ENCODE measurements at places on chromosomes 5 and 9. TPM values are rescaled to one million over a fixed set of nuclear protein-coding genes. Genes with fewer than 3 reads are reported as not detected.

Gene SLC9A3
- 3.7 TPM for total RNA-seq

- H3K36me3 ChIP-seq: no peaks in the 10 kb centered on the region
- H3K27me3 ChIP-seq: no peaks in the 10 kb centered on the region
- H3K27ac ChIP-seq: no peak overlapping the region
- H3K4me1 ChIP-seq: no peaks in the 10 kb centered on the region
- H3K4me3 ChIP-seq: no peak overlapping the region
Observed at GRCh38 chr5:107342371-107342770, 328.4 kb downstream of the EFNA5 start.

- H3K4me1 ChIP-seq: peaks cover 12% of the 10 kb centered on the region
- no peak overlapping the region for H3K27ac ChIP-seq
- H3K27me3 ChIP-seq: no peaks in the 10 kb centered on the region
Observed at GRCh38 chr9:114908805-114909448, 21.5 kb downstream of the TNFSF8 start.

DNA sequence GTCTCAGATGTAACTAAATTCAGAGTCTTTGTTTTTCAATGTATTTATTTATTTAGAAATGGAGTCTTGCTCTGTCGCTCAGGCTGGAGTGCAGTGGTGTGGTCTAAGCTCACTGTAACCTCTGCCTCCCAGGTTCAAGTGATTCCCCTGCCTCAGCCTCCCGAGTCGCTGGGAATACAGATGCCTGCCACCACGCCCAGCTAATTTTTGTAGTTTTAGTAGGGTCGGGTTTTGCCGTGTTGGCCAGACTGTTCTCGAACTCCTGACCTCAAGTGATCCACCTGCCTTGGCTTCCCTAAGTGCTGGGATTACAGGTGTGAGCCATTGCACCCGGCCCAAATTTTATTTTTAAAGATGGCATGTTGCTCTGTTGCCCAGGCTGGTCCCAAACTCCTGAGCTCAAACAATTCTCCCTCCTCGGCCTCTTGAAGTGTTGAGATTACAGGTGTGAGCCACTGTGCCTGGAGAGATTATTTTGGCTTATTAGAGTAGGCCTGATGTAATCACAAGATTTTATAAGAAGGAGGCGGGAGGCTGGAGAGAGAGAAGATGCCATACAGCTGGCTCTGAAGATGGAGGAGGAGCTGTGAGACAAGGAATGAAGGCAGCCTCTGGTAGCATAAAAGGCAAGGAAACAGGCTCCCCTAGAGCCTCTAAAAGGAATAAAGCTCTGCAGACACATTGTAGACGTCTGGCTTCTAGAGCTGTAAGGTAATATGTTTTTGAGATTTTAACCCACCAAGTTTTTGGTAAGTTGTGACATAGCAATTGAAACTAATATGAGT is 12.9 kb upstream of the KLF9 start:
- H3K4me3 ChIP-seq: no peak overlapping the region
- no peak overlapping the region for H3K27ac ChIP-seq
- no peaks in the 10 kb centered on the region for H3K4me1 ChIP-seq
- H3K27me3 ChIP-seq: no peaks in the 10 kb centered on the region
- no peak for DNase-seq
- H3K36me3 ChIP-seq: no peaks in the 10 kb centered on the region

GRCh38 chr5:143153332-143154119 is 250.0 kb downstream of the NR3C1 start:
- peak; percentile 77 for DNase-seq
- peak overlapping the region; percentile 95 for H3K27ac ChIP-seq
- H3K4me1 ChIP-seq: peaks cover 48% of the 10 kb centered on the region
- H3K27me3 ChIP-seq: no peaks in the 10 kb centered on the region
- no peak overlapping the region for H3K4me3 ChIP-seq

GRCh38 chr5:4089087-4089486 is 493.5 kb downstream of the IRX1 start:
- no peaks in the 10 kb centered on the region for H3K36me3 ChIP-seq
- no peak overlapping the region for H3K27ac ChIP-seq
- H3K4me1 ChIP-seq: no peaks in the 10 kb centered on the region
- no peak overlapping the region for H3K4me3 ChIP-seq

DNA sequence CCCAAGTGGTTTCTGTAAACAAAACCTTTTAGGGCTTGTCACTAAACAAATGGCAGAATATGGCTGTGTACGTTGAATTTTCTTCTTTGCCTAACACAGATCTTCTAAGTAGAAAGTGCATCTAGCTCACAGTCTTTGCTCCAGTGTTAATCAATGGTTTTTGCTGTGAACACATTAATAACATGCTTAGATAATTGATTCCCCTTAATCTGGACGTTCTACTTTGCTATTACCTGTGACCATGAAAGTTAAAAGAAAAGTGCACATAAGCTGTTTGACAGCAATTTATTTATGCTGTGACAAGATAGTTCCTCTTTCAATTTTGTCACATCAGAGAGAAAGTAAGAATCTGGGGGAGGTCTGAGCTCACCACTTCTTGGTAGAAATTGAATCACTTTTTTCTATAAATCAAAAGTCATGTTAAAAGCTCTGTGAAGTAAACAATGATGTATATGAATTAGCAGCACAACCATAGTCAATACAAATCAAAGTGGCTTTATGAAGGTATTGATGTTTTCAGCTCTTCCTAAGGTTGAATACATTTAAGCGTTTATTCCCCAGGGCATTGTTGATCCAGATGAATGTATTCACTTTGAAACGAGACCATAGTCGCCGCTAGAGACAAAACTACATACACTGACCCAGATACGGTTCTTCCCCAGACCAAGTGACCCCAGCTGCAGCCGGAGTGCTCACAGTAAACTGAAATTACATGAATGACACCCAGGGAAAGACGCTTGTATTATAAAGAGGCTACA is 174.6 kb upstream of the ZNF608 start:
- DNase-seq: no peak
- peaks cover 25% of the 10 kb centered on the region for H3K4me1 ChIP-seq
- no peak overlapping the region for H3K4me3 ChIP-seq
- H3K27ac ChIP-seq: no peak overlapping the region

DNA sequence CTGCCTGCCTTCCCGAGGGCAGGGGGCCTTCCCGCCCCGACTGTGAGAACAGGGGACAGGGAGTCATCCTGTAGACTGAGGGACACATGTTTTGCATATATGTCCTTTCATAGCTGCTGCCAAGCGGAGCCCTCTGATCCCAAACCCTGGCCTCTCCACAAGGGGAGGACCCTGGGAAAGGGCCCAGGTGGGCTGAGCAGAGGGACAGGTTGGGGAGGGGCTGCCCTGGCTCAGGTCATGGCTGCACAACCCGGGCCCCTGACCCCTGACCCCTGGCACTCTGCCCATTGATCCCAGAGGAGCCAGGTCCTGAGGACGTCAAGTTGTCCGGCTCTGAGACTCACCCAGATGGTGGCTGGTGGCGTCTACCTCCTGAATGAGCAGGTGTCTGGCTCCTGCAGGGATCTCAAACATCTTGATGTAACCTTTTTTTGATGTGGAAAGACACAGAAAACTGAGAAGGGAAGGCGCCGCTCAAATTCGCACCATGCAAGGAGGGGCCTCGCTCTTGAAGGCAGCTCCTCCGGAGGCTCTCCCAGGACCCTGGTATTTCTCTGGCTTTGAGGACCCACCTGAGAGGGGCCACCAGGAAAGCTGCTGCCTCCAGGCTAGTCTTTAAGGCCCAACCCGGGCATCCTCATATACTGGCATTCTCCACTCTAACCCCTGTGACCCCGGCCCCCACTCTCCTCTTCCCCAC is 71.9 kb downstream of the ZNF354C start:
- H3K4me1 ChIP-seq: no peaks in the 10 kb centered on the region
- DNase-seq: no peak
- H3K27ac ChIP-seq: no peak overlapping the region
- no peak overlapping the region for H3K4me3 ChIP-seq
- H3K27me3 ChIP-seq: no peaks in the 10 kb centered on the region

GRCh38 chr5:148491793-148492184 is 108.0 kb downstream of the FBXO38 start:
- no peak overlapping the region for H3K27ac ChIP-seq
- H3K27me3 ChIP-seq: peaks cover 20% of the 10 kb centered on the region
- no peak for DNase-seq
- H3K4me3 ChIP-seq: no peak overlapping the region
- no peaks in the 10 kb centered on the region for H3K4me1 ChIP-seq

- no peak overlapping the region for H3K4me3 ChIP-seq
- no peaks in the 10 kb centered on the region for H3K4me1 ChIP-seq
- no peak for DNase-seq
- no peaks in the 10 kb centered on the region for H3K27me3 ChIP-seq
- no peaks in the 10 kb centered on the region for H3K36me3 ChIP-seq
- no peak overlapping the region for H3K27ac ChIP-seq
Observed at GRCh38 chr5:93343570-93343969, 237.4 kb downstream of the NR2F1-AS1 start.

Gene PHF24
- not detected for total RNA-seq

Gene PCDHA6
- not detected for total RNA-seq

Gene LOX
- 3.5 TPM for total RNA-seq

Gene PCDHB11
- 0.34 TPM for total RNA-seq

- peaks cover 5% of the 10 kb centered on the region for H3K4me1 ChIP-seq
- no peak overlapping the region for H3K27ac ChIP-seq
- no peaks in the 10 kb centered on the region for H3K27me3 ChIP-seq
- H3K4me3 ChIP-seq: no peak overlapping the region
- peaks cover 90% of the 10 kb centered on the region for H3K36me3 ChIP-seq
Observed at GRCh38 chr5:72185496-72186329, 78.4 kb downstream of the MAP1B start.

- H3K4me1 ChIP-seq: no peaks in the 10 kb centered on the region
- H3K36me3 ChIP-seq: no peaks in the 10 kb centered on the region
- H3K4me3 ChIP-seq: no peak overlapping the region
- no peak overlapping the region for H3K27ac ChIP-seq
- no peaks in the 10 kb centered on the region for H3K27me3 ChIP-seq
- DNase-seq: no peak
Observed at GRCh38 chr9:111836311-111836710, 41.6 kb upstream of the SHOC1 start.

GRCh38 chr9:121581786-121582600 is 69.4 kb upstream of the DAB2IP start:
- no peak overlapping the region for H3K4me3 ChIP-seq
- H3K36me3 ChIP-seq: no peaks in the 10 kb centered on the region
- no peaks in the 10 kb centered on the region for H3K4me1 ChIP-seq
- no peak overlapping the region for H3K27ac ChIP-seq

- H3K27me3 ChIP-seq: no peaks in the 10 kb centered on the region
- H3K27ac ChIP-seq: no peak overlapping the region
- DNase-seq: no peak
- no peaks in the 10 kb centered on the region for H3K36me3 ChIP-seq
- no peak overlapping the region for H3K4me3 ChIP-seq
Observed at GRCh38 chr5:63249960-63250359, 671.3 kb downstream of the LRRC70 start.

Gene OSTF1
- total RNA-seq: 54.9 TPM

DNA sequence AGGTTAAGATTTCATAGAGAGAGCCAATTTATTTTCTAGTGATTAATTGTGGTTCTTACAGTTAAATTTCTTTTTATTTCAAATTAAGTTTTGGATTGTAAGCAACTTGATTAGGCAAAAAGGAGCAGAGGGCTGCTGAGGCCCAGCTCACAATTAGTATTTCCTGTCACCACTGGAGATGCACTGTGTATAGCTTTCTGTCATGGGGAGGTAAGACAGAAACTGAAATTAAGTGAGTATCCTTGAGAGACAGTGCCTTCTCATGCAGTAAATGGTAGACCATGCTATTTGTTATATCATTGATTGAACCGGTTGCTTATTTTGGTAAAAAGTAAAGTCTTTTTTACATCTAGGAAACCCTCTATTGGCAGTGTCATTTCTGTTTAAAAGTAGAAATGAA is 190.7 kb downstream of the CCDC171 start:
- no peaks in the 10 kb centered on the region for H3K4me1 ChIP-seq
- DNase-seq: no peak
- no peaks in the 10 kb centered on the region for H3K27me3 ChIP-seq
- no peak overlapping the region for H3K27ac ChIP-seq
- no peaks in the 10 kb centered on the region for H3K36me3 ChIP-seq

GRCh38 chr9:134832471-134832870 is 48.1 kb upstream of the FCN2 start:
- DNase-seq: no peak
- no peaks in the 10 kb centered on the region for H3K27me3 ChIP-seq
- H3K27ac ChIP-seq: no peak overlapping the region
- no peaks in the 10 kb centered on the region for H3K4me1 ChIP-seq
- H3K36me3 ChIP-seq: peaks cover 85% of the 10 kb centered on the region

DNA sequence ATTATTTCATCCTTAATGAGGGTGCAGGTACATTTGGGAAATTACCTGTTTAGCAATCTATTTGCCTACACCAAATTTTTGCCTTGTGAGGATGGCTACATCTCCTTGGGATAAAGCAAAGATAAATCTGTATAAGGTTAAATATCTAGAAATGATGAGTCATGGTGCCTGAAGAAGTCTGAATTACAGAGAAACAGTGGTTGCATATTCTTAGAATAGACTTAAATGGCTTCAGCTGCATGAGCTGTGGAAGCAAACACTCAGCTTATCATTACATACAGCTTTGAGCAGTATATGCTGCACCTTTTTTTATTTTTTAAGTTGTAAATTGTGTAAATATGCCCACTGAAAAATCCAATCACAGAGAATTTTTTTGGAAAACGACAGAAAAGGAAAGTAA is 153.5 kb downstream of the RAPGEF6 start:
- no peaks in the 10 kb centered on the region for H3K4me1 ChIP-seq
- no peak overlapping the region for H3K27ac ChIP-seq
- H3K4me3 ChIP-seq: no peak overlapping the region
- no peaks in the 10 kb centered on the region for H3K27me3 ChIP-seq
- no peak for DNase-seq

Gene SLC6A19
- not detected for total RNA-seq

DNA sequence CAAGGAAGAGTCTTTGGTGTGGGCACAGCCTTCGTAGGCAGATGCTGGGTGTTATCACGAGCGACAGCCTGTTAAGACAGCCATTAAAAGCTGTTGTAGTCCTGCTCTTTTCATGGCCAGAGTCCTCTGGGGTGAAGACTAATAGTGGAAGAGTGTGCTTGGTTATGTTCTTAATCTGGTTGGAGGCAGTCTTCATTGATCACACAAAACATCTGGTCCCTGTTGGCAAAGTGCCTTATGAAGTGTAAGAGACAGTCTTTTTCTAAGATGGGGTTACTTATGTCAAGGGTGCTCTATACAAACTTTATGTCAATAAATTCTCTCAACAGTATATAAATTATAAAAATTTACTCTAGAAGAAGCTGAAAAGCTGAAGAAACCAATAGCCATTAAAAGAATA is 280.4 kb downstream of the CAAP1 start:
- H3K27ac ChIP-seq: no peak overlapping the region
- H3K27me3 ChIP-seq: no peaks in the 10 kb centered on the region
- no peaks in the 10 kb centered on the region for H3K36me3 ChIP-seq

- no peak overlapping the region for H3K27ac ChIP-seq
- no peaks in the 10 kb centered on the region for H3K4me1 ChIP-seq
- DNase-seq: no peak
- no peaks in the 10 kb centered on the region for H3K36me3 ChIP-seq
Observed at GRCh38 chr9:134971196-134971595, 53.5 kb upstream of the FCN1 start.

DNA sequence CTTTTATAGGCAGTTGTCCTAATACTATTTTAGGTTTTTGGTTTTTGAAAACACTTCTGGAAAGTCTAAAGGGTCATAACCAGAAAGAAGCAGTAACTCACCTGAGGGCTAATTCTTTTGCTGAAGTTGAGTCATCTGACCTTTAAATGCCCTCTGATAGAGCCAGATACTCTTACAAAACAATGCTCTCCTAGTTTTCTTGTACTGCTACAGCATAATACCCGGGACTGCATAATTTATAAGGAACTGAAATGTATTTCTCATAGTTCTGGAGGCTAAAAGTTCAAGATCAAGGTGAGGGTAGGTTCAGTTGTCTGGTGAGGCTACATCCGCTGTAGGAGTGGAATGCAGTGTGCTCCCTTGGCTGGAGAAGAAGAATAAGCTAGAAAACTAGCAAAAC is 670.3 kb downstream of the TLE4 start:
- H3K36me3 ChIP-seq: no peaks in the 10 kb centered on the region
- H3K27ac ChIP-seq: no peak overlapping the region
- no peaks in the 10 kb centered on the region for H3K4me1 ChIP-seq
- no peaks in the 10 kb centered on the region for H3K27me3 ChIP-seq
- no peak overlapping the region for H3K4me3 ChIP-seq

Measured in SJSA1 (cell line).